ENCODE measurements at places on chromosomes 2 and 18.

DNA sequence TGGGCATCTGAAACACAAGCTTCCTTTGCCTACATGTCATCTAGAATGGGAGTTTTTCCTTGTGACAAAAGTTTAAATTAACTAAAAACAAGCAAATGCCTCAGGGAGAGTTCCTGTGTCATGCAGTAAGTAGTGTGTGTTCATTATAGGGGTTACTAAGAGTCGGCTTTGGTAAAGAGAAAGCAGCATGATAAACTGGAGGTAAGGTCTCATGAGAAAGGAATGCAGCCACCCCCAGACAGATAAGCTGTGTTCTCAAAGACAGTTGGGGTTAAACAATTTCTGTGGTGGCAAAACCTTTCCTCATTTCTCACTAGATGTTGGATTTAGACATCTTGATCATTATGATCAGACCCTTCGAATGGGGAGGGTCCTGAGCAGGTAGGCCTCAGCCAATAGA is 129.7 kb downstream of the MAP4K4 start:
- DNase-seq = no peak

DNA sequence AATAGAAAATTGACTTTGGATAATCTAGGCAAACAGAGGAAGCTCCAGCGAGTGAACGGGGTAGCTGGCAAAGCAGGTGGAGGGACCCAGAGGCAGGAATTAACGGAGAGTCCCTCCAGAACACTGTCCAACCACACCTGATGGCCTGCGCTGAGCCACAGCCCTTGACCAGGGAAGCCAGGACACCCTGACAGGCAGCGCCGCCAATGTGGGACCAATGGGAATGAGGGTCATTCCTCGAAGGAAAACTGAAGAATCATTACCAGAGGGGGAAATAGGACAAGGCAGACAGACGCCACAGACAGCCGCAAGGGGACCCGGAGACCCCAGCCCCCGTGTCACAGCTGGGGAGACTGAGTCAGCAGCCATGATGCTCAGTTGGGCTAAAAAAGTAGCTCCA is 40.8 kb downstream of the HDAC4 start:
- no peak for DNase-seq

DNA sequence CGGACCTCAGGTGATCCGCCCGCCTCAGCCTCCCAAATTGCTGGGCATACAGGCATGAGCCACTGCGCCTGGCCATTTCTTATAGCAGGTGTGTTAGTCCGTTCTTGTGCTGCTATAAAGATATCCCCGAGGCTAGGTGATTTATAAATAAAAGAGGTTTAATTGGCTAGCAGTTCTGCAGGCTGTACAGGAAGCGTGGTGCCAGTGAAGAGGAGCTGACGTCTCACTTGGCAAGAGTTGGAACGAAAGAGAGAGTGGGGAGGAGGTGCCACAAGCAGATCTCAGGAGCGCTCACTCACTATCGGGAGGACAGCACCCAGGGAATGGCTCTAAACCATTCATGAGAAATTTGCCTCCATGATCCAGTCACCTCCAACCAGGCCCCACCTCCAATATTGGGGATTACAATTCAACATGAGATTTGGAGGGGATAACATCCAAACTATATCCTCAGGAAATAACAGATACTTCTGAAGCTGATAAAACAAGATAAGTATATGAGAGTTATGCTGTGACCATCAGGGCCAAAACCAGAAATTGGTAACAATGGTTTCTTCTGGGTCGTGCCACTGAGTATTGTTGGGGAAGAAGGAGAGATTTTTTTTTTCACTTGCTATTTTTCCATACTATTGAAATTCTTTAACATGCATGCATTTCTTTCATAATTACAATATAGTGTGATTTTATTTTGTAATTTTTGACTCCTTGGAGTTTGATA is 7.4 kb upstream of the RMC1 start:
- no peak for DNase-seq

DNA sequence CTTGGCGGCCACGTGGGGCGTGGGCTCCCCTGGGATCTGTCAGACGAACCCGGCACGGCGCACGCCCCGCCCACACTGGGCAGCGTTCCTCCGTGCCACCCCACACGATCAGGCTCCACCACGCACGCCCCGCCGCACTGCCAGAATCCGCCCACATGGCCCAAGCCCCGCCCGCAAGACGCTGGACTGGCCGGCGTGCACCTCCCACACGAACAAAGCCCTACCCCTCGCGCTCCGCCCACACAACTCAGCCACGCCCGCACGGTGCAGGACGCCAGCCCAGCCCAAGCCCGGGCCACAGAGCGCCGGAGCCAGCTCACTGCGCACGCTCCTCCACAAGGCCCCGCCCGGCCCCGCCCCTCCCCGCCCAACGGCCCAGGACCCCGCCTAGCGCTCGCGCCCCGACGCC is 555 bp downstream of the TMEM18 start:
- peak; percentile 97 for DNase-seq

GRCh38 chr2:8535469-8535795 is 146.4 kb upstream of the ID2 start:
- DNase-seq = no peak

- DNase-seq = no peak
These were observed 18.6 kb upstream of the PKDCC start for GRCh38 chr2:42029171-42029570.

DNA sequence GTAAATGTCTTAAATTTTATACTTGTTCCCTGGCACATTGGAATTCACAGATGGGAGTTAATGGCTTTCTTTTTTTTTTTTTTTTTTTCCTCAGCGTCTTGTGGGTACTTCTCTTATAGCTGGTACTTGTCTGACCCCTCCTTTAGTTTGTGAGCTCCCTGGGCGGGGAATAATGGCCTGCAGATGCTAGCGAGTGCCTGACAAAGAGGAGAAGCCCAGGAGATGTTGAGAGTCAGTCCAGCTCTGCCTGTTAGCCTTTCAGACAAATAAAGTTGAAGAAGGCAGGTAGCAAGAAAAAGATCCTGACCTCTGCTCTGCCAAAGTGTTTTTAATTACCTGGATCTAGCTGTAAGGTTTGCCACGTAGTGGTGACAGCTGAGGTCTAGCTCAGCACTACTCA is 6.6 kb downstream of the BCL2L11 start:
- DNase-seq = no peak

GRCh38 chr2:207481924-207482323 is 47.8 kb upstream of the CREB1 start:
- no peak for DNase-seq

DNA sequence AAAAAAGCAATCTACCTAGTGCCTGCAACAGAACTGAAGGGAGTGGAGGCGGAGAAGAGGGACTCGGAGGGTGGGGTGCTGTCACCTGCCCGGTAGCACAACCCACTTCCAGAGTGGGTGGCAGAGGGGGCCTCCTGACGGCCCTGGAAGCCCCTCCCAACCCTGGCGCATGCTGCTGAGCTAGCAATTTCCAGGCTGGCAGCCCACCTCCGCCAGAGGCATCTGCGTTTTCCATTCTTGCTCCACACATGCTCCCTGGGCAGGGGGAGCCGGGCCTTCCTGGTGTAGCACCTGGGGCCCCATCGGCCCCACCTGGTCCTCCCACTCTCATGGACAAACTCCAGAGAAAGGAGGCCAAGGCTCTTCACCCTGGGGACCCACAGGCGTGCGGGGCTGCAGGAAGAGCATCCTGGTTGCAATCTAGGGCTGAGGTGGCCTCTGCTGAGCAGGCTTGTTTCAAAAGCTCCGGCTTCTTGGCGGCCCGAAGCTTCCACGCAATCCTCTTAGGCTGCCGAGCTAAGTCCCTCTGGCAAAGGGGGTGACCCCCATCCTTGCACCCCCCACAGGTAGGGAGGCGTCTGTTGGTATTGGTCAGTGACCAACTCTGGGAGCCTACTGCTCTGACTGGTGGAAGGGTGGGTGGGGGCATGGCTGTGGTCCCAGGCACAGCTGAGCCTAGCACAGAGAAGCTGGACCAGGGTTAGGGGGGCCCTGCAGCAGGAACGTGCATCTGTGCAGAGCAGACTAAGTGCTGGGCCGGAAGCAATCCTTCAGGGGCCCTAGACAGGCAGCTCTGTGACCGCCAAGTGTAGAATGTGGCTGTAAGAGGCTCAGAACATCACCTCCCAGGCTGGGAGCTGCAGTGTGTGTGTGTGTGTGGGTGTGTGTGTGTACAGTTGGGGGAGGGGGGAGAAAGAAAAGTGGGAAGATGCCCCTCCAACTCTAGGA is 2.6 kb downstream of the HS6ST1 start:
- DNase-seq = peak; percentile 11

- DNase-seq = no peak
These were observed 477.4 kb downstream of the CPS1 start for GRCh38 chr2:211033765-211034164.

- DNase-seq = no peak
These were observed 4.7 kb downstream of the ACVR1 start for GRCh38 chr2:157871415-157871814.

- no peak for DNase-seq
These were observed 41.4 kb upstream of the NFATC1 start for GRCh38 chr18:79354350-79354749.

DNA sequence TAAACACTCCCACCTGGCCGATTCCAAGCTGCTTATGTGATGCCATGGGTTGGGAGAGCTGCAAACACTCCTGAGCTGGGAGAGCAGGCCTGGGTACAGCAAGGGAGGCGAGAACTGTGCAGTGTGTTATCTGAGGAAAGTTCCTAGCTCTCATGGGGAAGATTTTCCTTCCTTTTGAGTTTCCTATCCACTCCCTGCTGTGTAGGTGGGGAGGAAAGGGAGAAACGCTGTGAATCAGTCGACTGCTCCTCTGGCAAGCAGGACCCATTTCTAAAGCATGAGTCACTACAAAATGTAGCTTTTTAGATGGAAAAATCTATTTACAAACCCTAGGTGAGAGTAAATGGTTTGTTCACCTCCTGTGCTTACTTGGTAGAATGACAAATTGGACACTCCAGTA is 80.4 kb downstream of the SH3RF3 start:
- no peak for DNase-seq

DNA sequence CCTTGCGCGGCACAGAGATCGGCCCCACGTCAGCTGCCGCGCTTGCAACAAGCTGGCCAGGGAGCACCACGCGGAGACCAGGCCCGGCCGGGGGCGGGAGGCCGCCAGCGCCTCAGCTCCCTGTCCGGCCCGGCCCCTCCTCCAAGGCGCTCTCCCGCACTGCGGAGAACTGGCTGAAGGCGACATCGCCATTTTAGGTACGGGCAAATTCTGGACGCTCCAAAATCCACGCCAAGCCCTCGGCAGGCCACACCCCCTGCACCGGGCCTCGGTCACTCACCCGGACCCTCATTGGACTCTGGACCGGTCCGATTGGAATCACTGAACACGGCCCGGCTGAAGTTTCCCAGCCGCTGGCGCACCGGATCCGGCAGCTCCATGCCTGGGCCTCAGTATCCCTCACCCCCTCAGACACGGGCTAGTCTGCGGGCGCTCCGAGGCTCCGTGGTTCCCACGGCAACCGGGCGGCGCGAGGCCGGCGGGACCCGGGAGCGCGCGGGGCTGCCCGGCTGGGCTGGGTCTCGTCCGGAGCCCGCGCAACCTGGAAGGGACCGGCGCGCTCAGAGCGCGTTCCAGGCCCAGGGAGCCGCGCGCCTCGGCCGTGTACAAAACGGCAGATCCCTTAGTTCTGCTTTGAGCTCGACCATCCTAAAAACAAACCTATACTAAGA is at the start of gene TMEM17:
Gene TMEM17, minus strand, starts transcription at position 446 of the 671 bp plus-strand sequence. Its CDS starts 66 bp downstream, at position 380.
- peak; percentile 56 for DNase-seq

DNA sequence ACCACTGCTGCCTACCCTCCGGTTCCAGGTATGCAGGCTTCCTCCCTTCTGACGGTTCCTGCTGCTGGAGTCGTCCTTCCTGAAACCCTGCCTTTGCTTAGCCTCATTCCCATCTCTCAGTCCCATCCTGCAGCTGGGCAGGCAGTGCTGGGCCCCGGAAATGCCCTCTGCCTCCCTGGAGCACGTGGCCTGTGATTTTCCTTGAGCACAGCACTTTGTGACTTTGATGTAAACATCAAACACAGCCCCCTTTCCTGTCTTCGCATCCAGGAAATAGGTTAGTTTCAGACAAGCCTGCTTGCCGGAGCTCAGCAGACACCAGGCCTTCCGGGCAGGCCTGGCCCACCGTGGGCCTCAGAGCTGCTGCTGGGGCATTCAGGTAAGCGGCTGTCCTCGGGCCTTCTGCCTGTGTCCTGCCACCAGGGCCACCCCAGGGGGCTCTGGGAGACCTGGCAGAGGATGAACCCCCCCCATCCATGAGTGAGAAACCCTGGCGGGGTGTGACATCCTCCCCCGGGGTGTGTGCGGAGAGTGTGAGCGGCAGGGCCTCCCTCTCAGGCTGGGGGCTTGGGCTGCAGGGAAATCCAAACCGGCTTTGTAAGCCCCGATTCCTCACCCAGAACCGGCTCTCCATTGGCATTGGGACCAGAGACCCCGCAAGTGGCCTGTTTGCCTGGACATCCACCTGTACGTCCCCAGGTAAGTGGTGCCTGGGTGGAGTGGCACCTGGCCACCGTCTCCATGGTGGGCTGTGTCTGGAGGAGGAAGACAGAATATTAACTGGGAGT is at the start of gene ZAP70:
Gene ZAP70, plus strand, starts transcription at position 281 of the 788 bp plus-strand sequence. CDS start 10,461 bp downstream, outside the sequence.
- DNase-seq = peak; percentile 75

- DNase-seq = peak; percentile 20
These were observed 5.4 kb downstream of the METTL21A start for GRCh38 chr2:207619764-207620203.
